AG08395 (cell line): ENCODE measurements at places on chromosomes 4 and X.

DNA sequence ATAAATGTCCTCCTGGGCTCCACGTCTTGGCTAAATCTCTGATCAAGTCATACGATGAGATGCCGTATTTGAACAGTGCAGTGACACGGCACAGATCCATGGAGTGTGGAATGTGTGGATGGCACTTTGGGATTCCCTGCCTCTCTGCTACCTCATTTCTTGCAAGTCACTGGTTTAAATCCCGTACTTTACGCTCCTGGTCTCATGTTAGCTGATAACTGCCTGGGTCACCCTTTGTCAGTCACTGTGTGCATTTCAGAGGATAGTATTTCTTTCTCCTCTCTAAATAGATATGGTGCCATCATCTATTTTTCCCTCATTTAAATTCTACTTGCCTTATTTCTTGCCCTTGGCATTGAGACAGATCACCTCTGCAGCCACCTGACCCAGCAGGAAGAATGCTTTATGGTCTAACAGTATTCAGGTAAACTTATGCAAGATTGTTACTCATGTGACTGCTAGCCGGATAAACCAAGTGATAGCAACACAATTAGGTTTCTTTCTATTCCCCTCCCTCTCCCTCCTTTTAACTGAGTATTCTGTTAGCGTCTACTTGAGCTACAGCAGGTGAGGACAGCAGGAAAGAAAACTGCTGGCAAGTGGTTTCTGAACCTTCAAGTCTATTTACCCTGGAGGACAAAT lies 2.8 kb downstream of the EGF start:
- DNase-seq = no peak

DNA sequence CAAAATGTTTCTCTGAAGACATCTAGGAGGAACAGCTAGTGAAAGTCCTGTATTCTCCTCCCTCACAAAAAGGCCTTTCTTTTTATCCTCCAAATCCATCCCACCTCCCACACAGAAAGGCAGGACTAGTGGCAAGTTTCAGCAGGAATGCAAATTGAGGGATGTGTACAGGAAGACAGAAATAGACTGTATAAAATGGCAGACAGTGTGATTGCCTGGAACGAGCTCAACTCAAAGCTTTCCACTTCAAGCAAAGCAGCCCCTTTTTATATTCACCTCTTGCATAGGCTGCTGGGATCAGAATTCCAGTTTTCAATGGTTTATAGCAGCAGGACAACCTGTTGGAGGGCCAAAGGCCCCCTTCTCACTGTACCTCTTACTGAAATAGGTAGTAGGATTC lies 57.5 kb downstream of the DCX start:
- DNase-seq = no peak

DNA sequence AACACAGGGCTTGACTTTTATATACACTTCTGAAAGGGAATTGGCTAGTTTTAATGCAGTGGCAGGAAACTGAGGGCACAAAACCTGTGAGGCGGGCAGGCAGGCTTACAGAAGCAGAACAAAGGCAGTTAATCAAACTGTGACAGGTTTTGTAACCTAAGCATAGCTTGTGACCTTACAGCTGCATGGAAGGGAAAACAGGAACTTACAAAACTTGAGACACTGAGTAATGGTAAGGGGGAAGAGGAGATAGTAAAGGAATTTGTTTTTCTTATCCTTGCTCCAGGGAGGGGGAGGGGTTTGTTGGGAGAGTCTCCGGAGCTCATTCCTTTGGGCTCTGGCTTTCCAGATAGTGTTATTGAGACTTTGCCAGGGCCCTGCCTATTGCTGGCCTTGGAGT lies 55.6 kb downstream of the SLITRK4 start:
- no peak for DNase-seq

- DNase-seq = no peak
Observed at GRCh38 chr4:581181-581580, 5.1 kb upstream of the TMEM271 start.

DNA sequence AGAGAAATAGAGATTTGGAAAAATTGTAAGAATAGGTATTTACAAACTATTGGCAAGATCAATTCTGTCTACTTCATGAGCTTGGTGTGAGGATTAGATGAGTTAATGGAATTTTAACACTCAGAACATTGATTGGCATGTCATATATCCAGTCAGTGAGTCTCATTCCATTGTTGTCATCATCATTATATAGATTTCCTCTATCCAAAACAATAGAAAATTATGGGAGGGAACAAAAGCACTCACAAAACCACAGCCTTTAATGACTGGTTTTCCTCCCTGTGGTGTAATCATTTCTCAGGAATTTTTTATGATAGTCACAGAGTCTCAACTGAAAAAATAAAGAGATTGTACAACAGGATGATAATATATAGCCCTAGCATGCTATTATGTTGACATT lies 21.1 kb downstream of the KLHL5 start:
- peak; percentile 45 for DNase-seq

- DNase-seq = peak; percentile 83
Observed at GRCh38 chr4:168408620-168409019, 71.7 kb downstream of the DDX60L start.

GRCh38 chrX:53065104-53065503 lies 16.5 kb downstream of the GPR173 start:
- no peak for DNase-seq

DNA sequence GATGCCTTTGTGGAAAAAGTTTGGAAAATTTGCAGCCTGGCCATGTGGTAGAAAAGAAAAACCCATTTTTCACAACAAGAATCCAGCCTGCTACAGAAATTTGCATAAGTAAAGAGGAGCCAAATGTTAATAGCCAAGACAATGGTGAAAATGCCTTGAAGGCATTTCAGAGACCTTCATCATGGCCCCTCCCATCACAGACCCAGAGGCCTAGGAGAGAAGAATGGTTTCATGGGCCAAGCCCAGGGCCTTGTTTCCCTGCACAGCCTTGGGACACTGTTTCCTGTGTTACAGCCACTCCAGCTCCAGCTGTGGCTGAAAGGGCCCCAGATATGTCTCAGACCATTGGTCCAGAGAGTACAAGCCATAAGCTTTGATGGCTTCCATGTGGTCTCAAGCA lies 101.4 kb upstream of the LINC00632 start:
- DNase-seq = no peak

DNA sequence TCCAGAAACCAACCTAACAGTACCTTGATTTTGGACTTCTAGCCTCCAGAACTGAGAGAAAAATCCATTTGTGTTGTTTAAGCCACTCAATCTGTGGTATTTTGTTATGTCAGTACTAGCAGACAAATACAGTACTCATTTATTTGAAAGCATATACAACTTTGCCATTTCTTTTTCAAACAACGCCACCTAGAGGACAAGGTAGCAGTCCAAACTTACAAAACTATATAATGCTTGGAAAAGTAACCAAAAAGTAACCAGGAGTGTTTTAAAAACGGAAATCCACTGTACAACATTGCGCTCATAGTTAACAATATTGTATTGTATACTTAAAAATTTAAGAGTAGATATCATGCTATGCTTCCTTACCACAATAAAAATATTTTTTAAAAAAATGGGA lies 37.0 kb upstream of the FGF13 start:
- peak; percentile 20 for DNase-seq

DNA sequence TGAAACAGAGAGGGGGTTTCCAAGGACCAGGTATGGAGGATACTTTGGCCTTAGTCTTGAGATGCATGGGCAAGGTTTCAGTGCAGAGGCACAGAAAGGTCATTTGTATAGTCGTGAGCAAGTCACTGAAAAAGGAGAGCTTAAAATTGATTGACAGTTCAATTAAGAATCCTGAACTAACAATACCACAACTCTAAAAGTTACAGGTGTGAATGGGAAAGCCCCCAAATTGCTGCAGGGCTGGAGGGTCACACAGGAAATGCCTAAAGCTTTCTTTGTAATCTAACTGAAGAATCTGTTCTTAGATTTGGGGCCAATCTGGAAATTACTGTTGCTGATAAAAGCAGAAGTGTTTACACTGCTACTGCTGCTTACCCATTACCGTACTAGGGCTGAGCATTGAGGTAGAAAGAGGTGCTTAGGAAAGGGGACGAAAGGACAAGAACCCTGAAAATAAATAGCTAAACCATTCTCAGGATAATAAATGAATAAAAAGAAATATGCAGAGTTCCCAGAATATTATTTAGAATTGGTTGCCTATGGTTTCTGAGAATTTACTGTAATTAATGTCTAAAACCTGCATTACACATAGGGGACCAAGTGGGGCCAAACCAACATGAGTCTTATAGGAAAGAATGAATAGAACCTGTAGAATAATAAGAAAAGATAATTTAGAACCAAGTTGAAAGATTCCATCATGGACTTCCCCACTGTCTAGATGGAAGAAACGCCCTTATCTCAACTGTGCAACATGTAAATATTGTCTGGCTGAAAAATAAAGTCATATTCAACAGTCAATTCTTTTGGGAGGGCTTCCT lies 91.9 kb upstream of the PPP1R2C start:
- DNase-seq = no peak

GRCh38 chr4:137559801-137560200 lies 27.5 kb upstream of the PCDH18 start:
- no peak for DNase-seq

- peak; percentile 76 for DNase-seq
Observed at GRCh38 chr4:25320773-25321172, 8.2 kb downstream of the ZCCHC4 start.

DNA sequence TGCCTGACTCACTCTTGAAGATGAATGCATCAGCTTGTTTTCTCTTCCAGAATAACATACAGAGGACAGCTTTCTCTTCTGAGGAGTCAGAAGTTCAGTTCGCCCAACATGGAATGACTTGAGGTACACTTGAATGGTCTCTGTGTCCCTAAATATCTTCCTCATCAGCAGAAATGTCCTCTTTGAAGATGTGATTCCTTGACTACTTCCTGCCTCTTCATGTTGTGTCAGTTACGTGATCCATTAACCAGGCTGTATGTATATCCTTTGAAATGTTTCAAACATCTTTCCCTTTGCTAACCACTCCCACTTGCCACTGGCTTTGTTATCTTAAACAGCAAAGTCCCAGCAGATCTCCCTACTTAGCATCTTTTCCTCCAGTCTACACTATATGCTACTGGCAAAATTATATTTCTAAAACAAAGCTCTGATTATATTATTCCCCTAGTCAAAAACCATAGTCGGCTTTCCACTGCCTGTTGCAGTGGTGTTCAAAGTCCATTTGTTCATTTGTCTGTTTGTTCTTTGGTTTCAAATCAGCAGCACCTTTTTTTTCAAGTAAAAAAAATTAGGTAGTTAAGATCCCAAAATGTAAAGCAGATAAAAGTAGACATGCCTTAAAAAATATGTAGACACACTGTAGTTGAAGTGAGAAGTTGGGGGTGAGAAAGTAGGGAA lies 82.1 kb upstream of the PAK3 start:
- DNase-seq = no peak

DNA sequence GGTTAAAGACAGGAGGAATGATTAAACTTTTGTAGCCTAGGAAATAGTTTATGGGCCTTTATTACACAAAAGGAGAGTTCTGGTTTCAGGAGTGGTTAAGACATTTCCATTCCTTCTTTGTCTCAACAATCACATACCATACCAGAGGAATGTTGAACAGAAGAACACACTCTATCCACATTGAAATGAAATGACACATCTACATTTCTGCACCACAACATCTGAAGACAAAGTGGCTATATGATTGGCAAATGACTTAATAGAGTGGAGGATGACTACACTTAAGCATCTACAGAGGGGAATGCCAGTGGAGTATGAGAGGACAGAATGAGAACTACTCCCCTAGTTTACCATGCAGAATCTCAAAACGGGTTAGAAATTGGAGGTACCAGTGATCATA lies 8.0 kb downstream of the CYP2U1 start:
- DNase-seq = peak; percentile 45

DNA sequence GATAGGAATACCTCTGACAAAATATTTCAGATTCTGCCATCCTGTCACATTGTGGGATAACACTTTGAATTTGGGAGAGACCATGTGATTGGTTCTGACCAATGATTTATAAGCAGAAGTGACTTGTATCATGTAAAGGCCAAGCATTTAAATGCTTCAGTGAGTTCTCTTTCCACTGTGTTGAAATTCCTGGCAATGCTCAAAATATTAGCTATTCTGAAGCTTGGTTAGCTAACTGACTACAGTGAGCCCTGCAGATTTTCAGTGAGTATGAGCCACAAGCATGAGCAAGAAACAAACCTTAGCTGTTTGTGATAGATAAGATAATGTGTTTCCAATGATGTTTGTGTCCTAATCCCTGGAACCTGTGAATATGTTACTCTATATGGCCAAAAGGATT lies 562.8 kb upstream of the AADAT start:
- DNase-seq = no peak

GRCh38 chr4:75679876-75680575 lies 6.8 kb upstream of the G3BP2 start:
- DNase-seq = no peak

DNA sequence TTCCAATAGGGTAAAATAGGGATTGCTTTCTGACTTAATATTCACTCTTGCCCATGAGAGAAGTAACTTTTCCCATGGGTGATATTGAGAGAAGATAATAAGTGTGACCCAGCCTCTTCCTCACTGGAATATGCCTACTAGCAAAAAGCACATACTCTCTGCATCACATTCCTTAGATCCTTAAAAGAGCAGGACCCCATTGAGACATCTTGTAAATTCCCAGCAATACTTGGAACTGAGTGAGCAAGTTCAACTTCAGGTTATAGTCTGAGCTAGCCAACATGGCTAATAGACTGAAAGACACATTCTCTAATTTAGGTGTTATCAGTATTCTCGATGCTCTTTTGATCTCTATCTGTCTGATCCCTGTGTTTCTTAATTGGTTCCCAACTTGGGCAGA lies 1372.3 kb downstream of the STIM2 start:
- DNase-seq = no peak

GRCh38 chrX:41722816-41723618 lies 964 bp upstream of the GPR82 start:
- DNase-seq = no peak

- peak; percentile 81 for DNase-seq
Observed at GRCh38 chr4:88630756-88631155, 38.5 kb downstream of the HERC3 start.

GRCh38 chr4:173565281-173565680 lies 35.3 kb upstream of the HAND2 start:
- DNase-seq = no peak

DNA sequence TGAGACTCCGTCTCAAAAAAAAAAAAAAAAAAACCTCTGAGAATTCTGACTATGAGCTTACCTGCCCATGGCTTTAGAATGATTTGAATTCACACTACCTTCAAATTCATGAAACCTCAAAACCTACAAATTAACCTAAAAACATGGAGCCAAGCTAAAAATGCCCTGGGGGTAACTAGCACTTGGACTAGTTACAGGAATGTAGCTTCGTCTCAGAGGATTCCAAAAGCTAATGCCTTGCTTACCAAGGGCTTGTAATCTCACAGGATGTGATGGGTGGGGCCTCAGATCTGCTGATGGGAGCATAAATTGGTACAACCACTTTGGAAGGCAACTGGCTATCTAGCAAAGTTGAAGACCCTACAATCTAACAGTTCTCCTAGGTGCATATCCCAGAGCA lies 79.4 kb upstream of the SPRY1 start:
- DNase-seq = no peak

GRCh38 chrX:154019061-154019621 lies 561 bp downstream of the IRAK1 start:
- no peak for DNase-seq

GRCh38 chr4:151721466-151721865 lies 39.3 kb downstream of the GATB start:
- DNase-seq = no peak
